ENCODE measurements at places on chromosomes 4 and X. TPM values are rescaled to one million over a fixed set of nuclear protein-coding genes. Genes with fewer than 3 reads are reported as not detected.

The VCX gene
- not detected for total RNA-seq

The ZNF157 gene
- under 0.01 TPM for total RNA-seq

The KIT gene
- 0.29 TPM for total RNA-seq

DNA sequence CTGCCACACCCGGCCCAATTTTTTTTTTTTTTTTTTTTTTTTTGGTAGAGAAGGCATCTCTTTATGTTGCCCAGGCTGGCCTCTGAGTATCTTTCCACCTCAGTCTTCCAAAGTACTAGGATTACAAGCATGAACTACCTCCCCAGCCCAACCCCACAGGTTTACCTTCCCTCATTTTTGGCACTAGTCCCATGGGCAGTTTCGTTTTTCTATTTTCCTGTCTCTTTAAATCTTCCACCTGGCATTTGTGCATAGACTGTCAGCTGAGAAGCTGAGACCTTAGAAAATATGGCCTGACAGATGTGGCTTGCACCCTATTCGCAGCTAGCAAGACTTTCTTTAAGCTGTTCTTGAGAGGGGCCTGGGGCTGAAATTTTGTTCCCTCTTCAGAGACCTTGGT, 27.9 kb downstream of the TNIP2 start:
- peak; percentile 63 for DNase-seq

DNA sequence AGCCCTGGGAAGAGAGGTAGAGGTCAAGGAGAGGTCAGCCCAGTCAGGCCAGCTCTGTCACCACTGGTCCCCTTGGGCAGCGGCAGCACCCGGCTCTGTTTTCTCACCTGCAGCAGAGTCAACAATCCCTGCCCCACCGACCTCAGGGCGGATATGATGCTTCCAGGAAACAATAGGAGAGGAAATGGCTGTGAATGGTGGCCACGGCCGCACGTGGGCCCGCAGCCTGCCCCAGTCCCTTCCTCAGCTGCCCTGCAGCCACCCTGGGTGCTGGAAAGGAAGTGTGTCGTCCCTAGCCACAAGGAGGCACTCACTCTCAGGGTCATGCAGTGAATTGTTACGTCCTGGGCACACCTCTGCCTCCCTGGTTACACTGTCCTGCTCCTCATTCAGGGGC, 92.5 kb upstream of the ENPP6 start:
- DNase-seq, result no peak

DNA sequence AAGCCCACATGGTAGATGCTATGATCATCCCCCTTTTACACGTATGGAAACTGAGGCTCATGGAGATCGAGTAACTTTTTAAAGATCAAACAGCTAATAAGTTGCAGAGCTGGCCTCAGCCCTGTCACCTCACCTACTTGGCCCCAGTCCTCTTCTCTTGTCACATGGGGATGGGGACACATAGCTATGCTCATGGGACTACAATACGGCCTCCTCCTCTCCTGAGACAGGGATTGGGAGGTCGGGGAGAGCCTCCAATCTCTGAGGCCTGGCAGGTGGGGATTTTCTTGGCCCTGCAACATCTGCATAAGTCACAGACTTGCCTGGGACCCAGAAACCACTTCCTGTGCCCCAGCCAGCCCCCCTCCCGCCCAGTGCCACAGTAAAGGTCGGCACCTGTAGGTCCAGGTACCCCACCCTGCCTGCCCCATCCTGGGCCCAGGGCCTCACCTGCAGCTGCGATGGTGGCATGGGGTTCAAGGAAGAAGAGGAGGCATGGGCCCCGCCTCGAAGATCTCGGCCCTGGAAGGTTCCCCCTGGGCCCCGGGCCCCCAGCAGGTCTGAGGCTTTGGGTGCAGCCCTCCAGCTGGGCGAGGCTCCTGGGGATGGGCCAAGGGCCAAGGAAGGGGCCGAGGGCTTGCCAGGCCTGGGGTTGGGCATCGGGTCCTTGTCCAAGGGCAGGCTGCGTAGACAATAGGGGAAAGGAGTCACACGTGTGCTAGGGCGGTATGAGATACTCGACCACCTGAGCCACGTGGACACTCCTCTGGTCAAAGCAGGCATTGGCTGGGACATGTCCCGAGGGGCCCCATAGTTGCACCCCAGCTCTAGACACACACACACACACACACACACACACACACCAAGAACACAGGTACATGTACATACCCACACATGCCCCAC, 6.4 kb downstream of the FOXP3 start:
- peak; percentile 80 for DNase-seq

DNA sequence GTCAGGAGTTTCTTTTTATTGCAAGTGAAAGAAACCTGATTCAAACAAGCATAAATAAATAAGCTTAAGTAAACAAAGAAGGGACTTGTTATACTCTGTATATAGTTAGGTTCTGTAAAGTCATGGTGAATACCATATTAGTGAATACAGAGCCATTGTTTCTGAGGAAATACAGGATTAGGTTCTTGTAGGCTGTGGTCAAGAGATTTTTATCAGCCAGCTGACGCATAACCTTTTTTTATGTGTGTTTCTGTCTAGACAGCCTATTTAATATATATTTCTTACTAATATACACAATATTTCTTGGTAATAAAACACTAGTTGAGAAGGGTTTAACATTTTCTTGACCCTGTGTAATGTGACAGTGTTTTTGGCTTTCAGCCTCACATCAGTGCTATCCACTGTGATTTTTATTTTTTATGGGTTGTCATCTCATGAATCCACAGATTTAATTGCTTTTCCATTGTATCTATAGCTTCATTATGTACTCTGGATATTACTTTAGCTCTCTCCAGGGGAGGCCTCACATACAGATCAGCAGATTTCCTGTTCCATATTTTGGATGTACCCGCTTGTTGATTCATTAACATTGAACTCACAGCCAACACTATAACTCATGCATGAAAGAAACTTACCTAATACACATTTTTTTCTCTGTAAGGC, 8.0 kb downstream of the HERC3 start:
- DNase-seq, result no peak

- no peak for DNase-seq
Measured at GRCh38 chr4:122744229-122744628, 11.7 kb downstream of the BBS12 start.

Measured in osteoblast (primary cell).